ENCODE measurements at places on chromosomes 7 and 10.

GRCh38 chr7:2979201-2979631 is 64.5 kb downstream of the CARD11 start:
- DNase-seq: no peak

DNA sequence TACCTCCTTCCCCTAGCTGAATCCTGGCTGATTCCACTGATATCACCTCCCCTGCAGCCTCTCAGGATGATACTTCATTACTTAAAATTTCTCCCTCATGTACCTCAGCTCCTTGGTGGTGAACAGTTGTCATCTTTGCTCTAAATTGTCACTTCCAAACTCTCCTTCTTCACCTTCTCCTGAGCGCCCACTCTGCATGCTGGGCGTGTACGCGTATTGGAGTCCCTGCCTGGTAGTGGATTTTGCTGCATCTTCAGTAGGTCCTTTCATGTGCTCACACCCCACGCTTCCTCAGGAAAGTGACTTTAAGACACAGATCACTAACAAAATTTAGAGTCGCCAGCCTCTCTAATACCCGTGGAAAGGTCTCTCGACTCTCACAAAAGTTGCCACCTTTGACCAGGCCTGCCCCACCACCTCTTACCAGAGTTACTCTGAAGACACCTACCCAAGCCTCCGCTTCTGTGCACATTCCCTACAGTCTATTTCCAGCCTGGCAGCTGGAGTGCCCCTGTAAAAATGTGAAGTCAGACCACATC is 236.8 kb downstream of the FANK1 start:
- DNase-seq: no peak

- DNase-seq: no peak
Observed at GRCh38 chr10:28903063-28903462, 225.7 kb downstream of the BAMBI start.

DNA sequence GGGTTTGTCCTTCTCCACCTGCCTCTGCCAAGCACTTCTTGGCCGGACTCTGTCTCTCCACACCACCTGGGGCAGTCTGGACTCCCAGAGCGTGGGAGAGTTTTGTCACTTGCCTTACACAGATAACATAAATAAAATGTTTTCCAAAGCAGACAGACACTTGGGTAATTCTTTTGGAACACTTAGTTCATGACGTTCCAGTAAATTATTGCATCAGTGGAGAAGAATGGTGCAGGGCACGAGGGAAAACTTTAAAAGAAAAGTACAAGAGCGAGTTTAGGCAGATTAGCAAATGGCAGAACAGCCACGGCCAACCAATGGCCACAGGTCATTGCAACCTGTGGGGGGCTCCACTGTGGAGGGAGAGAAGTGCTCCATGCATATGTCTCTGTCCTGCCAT is 170.6 kb upstream of the GRB10 start:
- no peak for DNase-seq

DNA sequence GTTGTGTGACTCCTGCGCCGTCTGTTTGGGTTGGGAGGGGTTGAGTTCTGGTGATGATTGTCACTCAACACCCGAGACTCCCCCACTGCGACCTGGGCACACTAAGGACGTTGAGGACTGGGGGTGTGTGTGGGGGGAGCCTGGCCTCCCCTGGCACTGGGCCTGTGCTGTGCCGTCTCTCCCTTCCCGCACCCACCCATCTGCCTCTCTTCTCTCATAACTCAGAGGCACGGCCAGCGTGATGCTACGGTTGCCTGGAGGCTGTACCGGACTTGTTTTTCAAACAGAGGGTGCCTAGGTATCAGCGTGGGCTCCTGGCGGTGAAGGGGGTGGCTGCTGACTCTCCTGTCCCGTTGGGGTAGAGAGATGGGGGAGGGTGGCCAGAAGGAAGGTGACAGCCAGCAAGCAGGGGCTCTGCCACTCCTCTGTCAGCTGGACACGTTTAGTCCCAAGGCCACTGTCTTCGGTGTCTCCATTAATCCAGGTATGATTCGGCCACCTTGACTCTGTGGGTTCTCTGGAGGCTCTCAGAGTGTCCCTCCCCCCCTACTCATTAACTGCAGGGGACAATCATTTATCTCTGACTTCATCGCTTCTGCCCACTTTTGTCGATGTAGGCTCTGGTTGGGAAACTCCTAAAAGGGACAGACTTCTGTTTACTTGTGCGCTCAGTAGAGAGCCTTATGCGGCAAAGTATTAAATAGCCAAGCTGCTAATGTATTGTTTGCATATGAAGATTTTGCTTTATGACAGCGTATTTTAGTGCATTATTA is 56.5 kb upstream of the PFKFB3 start:
- no peak for DNase-seq

- no peak for DNase-seq
Observed at GRCh38 chr10:78403781-78404180, 370.1 kb downstream of the RPS24 start.

DNA sequence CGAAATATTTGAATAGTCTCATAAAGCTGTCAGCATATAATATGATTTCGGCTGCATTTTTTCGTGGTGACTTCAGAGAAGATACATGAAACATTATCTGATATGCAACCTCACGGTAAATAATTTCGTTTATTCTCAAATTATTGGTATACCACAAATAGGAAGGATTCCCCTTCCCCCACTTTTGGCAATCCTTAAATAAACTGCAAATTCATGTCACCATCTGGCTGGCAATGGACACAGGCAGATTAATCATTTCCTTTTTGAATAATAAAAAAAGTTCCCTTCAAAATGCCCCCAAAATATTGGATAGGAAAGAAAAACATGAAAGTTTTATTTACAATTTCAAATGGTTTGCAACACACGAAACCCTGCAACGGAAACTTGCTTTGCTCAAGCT is 234.5 kb upstream of the MEOX2 start:
- no peak for DNase-seq

- DNase-seq: no peak
Observed at GRCh38 chr7:50315739-50316671, 11.5 kb downstream of the IKZF1 start.
